Gastroesophageal sphincter (tissue), 4 donors: ENCODE measurements at places on chromosomes 6 and 20.

DNA sequence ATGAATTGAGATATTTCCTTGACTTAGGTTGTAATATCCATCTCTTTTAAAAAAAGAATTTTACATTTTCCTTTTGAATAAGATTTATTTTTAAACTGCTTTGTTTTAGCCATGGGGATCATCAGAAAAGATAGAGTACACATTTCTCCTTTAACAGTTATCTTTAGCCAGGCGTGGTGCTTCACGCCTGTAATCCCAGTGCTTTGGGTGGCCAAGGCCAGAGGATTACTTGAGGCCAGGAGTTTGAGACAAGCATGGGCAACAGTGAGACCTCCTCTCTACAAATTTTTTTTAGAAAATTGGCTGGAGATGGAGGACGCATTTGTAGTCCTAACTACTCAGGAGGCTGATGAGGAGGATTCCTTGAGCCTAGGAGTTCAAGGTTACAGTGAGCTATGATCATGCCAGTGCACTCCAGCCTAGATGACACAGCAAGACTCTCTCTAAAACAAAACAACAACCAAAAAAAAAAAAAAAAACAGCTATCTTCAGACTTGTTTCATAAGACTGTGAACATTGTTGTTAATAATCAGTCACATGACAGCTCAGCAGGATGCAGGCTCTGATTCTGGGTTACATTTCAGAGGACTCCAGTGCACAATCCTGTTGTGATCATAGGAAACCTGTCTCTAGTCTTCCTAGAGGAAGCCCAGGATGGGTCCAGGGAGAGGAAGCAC lies 2.0 kb upstream of the SLC17A3 start:
- ATAC-seq = no peak

- no peak for ATAC-seq
Observed at GRCh38 chr6:39056191-39056590, 7.6 kb downstream of the GLP1R start.

- peak; percentile 92 for ATAC-seq
Observed at GRCh38 chr6:83430611-83431544, at the start of gene ME1. ME1 (minus strand) TSS chr6:83431051; CDS start chr6:83430954, 97 bp downstream.

DNA sequence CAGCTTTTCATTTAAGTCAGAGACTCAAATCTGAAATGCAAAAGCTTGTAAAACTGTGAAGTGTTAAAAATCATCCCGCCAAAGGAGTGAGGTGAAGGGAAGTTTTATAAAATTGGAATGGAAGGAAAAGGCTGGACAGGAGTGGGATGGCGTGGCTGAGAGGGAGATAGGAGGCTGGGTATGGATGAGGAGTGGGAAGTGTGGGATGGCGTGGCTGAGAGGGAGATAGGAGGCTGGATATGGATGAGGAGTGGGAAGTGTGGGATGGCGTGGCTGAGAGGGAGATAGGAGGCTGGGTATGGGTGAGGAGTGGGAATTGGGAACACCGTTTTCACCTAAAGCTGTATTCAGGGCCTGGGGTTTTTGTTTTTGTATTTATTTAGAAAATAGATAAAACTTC lies 59.4 kb upstream of the NKX2-2 start:
- no peak for ATAC-seq

DNA sequence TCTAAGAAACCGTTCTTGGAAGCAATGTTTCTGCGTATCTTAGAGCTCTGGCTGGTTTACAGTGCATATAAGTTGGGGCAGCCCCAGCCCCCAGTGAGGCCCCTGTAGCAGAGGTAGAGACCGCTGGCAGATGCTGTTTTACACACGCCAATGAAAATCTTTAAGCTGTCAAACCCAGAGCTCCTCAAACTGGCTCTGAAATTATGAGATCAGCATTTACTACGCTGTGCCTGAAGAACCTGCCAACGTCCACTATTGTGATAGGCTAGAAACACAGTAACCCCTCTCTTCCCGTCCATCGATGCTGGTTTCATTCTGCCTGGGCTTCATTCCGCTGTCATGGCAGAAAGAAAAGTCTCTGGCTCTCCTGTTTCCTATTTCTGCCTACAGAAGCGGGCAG lies 160.6 kb downstream of the SMOC2 start:
- ATAC-seq = no peak

GRCh38 chr6:167937948-167938911 lies 59.2 kb upstream of the KIF25 start:
- ATAC-seq = no peak
